ENCODE measurements at places on chromosomes 4 and X. TPM values are rescaled to one million over a fixed set of nuclear protein-coding genes. Genes with fewer than 3 reads are reported as not detected.

GRCh38 chrX:54076903-54077302, 32.6 kb upstream of the PHF8 start:
- DNase-seq: no peak

- peak; percentile 46 for DNase-seq
Observed at GRCh38 chr4:3013839-3014350, 50.5 kb downstream of the GRK4 start.

Gene PNMA6E
- not detected for total RNA-seq

Gene MID1
- 30.6 TPM for total RNA-seq

Gene SOWAHD
- 4.7 TPM for total RNA-seq

GRCh38 chrX:22095286-22095685, 63.2 kb downstream of the PHEX start:
- DNase-seq: peak; percentile 15

- no peak for DNase-seq
Observed at GRCh38 chr4:124866301-124866700, 153.8 kb upstream of the ANKRD50 start.

DNA sequence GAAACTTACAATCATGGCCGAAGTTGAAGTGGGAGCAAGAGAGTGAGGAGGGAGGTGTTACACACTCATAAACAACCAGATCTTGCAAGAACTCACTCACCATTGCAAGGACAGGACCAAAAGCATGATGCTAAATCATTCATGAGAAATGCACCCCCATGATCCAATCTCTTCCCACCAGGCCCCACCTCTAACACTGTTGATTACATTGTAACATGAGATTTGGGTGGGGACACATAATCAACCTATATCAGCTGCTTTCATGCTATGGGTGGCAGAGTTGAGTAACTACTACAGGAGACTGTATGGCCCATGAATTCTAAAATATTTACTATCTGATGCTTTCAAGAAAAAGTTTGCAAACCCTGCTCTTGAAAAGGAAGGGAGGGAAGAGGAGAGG, 155.1 kb downstream of the DEFB131A start:
- no peak for DNase-seq

Gene TEX13D
- total RNA-seq: not detected

GRCh38 chrX:126820700-126821420, 1.3 kb downstream of the PRR32 start:
- no peak for DNase-seq

Measured in mucosa of gallbladder (tissue), 1 donor.